ENCODE measurements at places on chromosomes 3 and 15.

- DNase-seq: no peak
Observed at GRCh38 chr3:142636664-142637063, 40.5 kb downstream of the PLS1 start.

DNA sequence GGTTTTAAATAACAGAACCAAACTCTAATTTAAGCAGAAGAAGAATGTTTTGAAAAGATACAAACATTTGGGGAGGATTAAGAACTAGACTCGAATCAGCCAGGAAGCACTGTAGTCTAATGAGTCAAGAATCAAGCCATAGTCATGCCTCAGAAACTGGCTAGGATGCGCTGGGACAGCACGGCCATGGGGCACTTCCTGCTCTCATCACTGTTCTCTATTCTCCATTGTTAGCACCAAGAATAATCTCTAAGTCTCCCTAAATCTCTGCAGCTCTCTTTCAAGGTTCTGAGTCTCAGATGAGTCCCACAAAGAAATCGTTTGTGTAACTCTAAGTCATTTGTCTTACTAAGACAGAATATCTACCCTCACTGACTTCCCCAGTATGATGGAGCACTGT, 399.0 kb upstream of the KCNMB2 start:
- no peak for DNase-seq

DNA sequence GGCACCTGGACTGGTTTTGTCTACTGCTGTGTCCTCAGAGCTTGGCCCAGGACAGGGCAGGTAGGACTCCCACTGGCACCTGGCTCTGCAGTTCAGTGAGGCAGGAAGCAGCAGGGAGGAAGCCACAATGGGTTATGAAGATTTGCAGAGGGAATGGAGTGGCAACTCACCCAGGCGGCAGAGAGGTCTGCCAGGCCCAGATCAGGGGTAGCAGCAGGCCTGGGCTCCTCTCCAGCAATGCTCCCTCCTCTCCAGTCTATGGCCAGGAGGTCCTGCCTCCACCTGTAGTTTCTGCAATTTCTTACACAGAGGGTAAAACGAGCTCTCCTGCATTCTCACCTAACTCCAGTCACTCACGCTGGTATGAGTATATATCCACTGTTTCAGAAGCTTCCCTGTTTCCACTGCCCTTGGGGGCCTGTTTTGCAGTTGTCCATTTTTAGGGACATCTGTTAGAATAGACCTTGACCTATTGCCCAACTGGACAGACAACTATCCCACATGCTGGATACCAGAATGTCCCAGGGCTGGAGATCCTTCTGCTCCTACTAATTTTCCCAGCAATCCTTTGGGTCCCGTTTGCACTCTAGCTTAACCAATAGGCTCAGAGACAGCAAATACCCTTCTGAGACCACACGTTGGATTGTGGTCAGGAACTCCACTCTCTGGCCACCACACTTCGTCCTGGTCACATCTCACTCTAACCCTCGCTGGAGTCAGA, 35.2 kb downstream of the HMCES start:
- DNase-seq: no peak

DNA sequence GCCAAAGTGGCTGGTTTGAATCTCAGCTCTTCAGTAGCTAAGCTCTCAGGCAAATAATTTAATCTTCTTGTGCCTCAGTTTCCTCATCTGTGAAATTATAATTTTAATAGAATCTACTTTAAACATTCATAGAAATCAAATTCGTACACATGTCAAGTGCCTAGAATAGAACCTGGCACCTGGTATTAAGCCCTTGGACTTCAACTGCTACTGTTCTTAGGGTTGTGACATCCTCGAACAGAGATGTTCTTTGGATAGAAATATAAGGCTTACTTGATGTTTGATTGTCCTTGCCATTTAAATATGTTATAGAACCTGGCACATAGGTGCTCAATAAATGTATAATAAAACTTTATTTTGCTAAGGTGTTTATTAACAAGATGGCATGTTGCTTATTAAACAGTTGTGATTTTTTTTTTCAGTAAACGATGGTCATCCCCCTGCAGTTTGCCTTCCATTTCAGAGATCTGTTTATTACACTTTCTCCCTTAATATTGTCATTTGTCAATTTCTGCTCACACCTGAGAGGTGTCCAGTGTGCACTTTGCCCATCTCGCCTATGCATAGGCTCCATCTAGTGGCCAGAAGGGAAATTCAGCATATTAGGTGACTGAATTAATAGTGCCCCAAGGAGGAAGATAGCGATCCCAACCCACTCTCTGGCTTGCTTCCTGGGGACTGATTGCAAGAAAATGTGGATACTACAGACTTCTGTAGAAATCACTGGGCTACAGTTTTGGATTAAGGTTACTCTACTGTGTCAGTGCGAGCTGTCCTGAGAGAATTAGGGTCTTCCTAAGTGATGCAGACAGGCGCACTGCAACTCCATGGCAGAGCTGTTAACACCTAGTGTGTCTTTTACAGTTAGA, 10.7 kb downstream of the IGF1R start:
- DNase-seq: no peak

GRCh38 chr15:62503451-62503850, 338.4 kb upstream of the C2CD4B start:
- no peak for DNase-seq

GRCh38 chr3:190531406-190531805, 17.5 kb downstream of the IL1RAP start:
- DNase-seq: no peak

GRCh38 chr3:178263236-178263916, 272.9 kb upstream of the KCNMB2 start:
- DNase-seq: no peak

GRCh38 chr15:48090666-48091065, 30.1 kb upstream of the SLC24A5 start:
- no peak for DNase-seq

All from KG1 (cell line).